Putamen (tissue), 1 donor: ENCODE measurements at places on chromosomes 3 and 15.
A peak's percentile ranks its signal among the peaks of the same experiment; 100 is the strongest.

GRCh38 chr15:74845208-74845568, 2.2 kb upstream of the ULK3 start:
- DNase-seq, result no peak

DNA sequence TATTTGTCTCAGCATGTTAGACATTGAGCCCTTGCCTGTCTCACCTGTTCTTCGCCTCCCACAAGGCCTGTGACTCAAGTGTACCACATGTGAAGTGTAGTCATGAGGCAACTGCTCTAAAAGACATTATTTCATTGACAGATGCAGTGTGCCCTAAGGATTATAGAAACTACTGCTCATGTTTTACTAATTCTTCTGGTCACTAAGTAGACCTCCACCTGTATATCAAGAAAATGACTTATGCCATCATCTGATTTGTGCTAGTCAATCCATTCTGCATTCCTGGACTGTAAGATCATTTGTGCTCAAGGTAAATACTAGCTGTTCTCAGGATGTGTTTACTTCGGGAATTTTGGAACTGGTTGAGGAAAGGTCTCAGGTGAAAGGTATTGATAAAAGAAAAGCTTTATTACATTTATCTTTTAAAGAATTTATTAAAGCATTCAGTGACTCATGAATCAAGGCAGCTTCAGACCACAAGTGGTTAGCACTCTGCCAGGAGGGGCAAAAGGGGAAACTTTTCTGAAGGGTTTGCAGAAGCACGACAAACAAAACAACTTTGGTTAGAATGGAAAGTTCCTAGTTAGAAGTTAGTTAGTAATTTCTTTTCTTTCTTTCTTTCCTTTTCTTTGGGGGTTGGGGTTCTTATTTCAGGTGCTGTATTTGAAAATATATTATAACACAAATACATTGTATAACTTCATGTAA, 465.3 kb upstream of the CBLB start:
- no peak for DNase-seq

GRCh38 chr15:57821826-57822225, 115.3 kb downstream of the POLR2M start:
- peak; percentile 86 for DNase-seq

DNA sequence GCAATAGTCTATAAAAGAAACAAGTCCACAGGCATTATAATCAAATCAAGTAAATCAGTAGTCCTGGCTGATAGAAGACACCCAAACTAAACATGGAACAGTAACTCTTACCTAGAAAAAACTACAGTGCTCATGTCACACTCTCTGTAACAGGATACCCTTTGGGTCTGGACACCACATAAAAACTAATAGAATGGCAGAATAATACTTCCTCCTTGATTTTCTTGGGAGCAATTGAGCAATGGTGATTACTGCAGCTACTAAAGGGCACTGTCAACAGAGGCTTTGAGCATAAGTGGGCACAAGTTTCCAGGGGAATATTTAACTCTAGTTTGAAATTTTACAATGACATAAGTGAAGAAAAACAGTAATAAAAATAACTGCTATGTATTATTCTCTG, 59.5 kb downstream of the GLB1 start:
- DNase-seq, result no peak

GRCh38 chr15:20340931-20341661, 200.5 kb downstream of the GOLGA6L6 start:
- DNase-seq, result peak; percentile 59

DNA sequence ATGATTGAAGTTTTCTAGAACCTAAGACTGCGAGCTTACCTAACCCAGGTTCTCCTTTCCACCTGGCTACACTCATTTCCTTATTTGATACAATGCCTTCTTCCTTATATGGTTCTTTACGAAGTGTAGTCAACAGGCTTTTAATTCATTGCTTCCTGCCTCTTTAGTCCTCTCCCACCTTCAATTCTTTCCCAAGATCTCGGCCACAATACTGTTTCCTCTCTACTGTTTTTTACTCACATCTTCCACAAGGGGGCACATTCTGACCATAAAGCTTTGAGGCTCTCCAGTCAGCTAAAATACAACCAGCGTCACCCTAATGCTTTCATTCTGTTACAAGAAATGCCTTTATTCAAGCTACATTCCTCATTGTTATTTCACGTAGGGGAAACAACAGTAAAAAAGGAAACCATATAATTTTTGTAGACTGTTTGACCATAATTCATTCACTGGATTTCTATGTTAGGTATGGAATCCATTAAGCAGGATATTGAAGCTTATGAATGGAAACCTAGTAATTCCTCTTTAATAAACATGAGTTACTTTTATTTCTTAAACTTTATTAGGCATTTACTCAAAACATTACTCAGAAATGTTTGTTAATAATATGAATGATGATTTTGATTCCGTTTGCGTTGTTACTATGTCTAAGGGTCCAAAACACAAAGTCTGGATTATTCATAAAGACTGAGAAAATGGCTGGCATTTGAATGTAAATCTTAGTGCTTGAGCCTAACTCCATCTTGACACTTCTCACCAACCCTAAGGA, 29.5 kb upstream of the VEPH1 start:
- DNase-seq, result peak; percentile 47

GRCh38 chr3:16509721-16510619, 3.5 kb downstream of the RFTN1 start:
- DNase-seq, result no peak

DNA sequence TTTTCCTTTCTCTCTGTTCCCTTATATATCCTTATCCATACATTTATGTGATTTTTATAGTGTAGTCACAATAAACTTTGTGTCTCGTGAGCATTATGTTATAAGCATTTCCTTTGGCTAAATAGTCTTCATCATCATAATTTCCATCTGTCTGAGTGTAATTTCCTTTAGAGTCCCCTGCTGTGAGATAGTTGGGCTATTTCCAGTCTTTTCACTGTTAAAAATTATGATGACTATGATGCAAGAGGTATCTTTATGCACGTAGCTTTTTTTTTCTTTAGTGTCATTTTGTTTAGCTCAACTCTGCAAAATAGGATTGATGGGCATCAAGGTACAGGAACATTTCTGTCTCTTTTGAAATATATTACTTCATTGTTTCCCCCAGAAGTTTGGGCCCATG, 26.9 kb upstream of the CA12 start:
- DNase-seq, result no peak

- DNase-seq, result peak; percentile 26
Measured at GRCh38 chr3:62622553-62623174, 249.3 kb upstream of the FEZF2 start.

DNA sequence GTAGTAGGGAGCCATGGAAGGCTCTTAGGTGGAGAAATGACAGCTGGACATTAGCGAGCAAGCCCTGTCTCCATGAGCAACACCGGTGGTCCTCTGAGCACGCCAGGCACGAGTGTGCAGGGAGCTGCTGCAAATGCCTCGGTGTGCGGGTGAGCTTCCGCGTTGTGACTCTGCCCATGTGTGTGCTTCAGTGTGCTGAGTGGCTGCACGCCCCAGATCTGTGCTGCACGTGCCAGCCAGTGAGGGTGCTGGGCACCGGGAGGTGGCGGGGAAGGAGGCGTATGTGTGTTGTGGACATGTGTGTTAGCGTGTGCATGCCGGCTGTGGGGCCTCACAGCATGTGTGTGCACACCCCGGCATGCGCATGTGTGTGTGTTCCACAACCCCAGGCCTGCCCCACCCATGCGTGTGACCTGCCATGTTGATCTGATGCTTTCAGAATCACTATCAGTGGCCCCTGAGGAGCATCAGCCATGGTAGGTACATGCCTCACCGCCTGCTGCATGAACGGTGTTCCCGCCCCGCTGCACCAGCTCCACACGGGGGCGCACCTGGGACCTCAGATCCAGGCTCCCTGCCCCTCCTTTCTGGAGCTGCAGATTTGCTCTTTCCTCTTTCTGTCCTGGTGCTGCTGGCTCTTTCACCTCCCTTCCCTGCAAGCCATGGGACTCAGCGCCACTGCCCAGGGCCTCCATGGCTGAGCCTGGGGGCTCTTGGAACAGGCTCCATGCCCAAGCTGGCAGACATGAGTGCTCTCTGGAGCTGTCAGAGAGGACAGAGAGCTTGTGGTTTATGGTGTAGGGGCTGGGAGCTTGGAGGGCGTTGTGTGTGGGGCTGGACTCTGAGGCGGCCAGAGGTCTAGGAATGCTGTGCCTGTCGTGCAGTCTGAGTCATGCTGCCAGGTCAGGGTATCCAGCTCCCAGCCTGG, 169.4 kb downstream of the TBC1D2B start:
- no peak for DNase-seq

GRCh38 chr3:23657647-23658046, 148.1 kb upstream of the UBE2E1 start:
- no peak for DNase-seq

- no peak for DNase-seq
Measured at GRCh38 chr15:37794947-37795346, 139.5 kb upstream of the TMCO5A start.

DNA sequence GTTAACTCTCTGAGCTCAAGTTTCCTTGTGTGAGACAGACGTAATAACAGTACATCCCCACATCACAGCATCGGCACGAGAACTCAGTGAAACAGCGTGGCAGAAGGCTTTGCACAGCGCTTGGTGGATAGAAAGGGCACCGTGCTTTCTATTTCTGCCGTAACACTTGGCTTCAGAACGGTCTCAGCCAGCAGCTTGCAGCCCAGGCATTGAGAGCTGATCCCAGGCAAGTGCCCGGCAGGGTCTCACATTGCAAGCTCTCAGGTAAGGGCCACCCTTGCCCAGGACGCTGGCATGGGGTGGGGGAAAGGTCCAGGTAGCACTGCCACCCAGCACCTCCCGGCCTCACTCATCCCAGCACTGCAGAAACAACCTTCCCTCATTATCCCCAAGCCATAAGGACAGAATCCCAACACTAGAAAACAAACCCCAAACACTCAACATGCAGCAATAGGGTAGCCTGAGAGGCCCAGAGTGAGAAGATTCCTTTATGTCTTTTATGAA, 70.5 kb upstream of the ITGA11 start:
- DNase-seq, result no peak

- peak; percentile 44 for DNase-seq
Measured at GRCh38 chr3:183895296-183895695, 10.6 kb upstream of the PARL start.

- no peak for DNase-seq
Measured at GRCh38 chr15:39157882-39158281, 423.0 kb upstream of the THBS1 start.

DNA sequence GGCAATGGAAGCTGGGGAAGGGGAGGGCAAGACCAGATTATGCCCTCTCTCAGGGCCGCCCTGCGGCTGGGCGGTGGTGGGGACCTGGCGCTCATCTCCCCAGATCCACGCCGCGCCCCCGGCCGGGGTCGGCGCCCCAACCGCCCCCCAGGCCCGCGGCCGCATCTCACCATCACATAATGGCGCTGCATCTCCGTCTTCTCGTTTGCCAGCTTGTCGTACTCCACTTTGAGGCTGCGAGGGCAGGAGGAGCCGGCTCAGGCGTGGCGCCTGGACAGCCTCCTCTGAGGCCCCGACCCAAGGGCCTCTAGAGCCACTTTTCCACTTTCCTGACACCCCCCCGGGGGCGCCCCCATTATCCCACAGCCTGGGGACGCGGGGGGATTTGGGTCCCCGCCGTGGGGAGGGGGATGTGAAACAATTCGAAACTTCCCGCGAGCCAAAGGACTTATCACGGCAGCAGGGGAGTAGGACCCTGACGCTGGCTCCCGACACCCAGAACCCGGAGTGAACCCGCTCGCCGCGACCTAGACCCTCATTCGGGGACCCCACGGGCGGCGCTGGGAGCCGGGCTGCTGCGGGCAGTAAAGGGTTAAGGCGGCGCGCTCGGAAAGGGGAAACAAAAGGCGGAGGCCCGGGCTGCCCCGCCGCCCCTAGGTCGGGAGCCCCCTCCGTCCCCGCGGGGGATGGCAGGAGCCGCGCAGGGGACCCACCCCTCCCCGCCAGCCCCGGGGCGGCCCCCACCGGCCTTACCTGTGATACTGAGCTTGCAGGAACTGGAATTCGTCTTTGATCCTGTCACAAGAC, 2.1 kb downstream of the TLE3 start:
- DNase-seq, result no peak

DNA sequence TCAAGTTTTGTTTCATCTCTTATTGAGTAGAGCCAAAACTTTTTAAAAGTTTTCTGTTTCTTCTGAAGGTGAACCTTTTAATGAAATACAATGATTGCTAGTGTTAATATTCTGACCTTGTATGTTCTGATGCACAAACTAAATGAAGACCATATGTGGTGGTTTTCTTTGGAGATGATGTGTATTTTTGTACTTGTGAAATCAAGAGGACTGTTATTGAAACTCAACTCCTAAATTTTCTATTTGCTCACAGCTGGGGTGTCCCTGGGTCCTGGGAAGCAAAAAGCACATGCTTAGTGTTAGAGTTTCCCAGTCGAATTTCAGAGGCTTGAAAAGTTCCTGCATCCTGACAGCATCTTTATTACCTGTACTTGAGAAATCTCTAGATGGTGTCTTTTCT, 1185.8 kb upstream of the ALCAM start:
- DNase-seq, result no peak

GRCh38 chr3:159856590-159857104, 132.0 kb upstream of the IL12A start:
- no peak for DNase-seq

- DNase-seq, result no peak
Measured at GRCh38 chr3:187783098-187783497, 37.8 kb upstream of the BCL6 start.

- no peak for DNase-seq
Measured at GRCh38 chr3:10510086-10510742, 4.8 kb upstream of the ATP2B2 start.

DNA sequence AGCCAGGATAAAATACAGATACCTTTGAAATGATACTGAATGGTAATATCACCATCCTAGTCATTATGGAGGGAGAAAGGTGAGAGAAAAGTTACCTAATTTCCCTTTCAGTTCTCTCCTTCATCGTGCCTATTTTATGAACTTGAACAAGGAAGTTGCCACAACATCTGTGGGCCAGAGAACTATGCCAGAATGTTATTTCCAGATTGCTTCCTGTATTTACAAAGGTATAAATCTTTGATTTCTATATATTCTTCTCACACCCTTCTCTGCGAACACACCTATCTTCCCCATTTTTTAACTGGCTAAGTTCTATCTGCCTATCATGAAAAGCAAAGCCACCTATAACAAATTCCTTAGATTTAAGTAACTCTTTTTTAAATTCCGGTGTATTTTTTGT, 163.6 kb upstream of the GRM7 start:
- no peak for DNase-seq

DNA sequence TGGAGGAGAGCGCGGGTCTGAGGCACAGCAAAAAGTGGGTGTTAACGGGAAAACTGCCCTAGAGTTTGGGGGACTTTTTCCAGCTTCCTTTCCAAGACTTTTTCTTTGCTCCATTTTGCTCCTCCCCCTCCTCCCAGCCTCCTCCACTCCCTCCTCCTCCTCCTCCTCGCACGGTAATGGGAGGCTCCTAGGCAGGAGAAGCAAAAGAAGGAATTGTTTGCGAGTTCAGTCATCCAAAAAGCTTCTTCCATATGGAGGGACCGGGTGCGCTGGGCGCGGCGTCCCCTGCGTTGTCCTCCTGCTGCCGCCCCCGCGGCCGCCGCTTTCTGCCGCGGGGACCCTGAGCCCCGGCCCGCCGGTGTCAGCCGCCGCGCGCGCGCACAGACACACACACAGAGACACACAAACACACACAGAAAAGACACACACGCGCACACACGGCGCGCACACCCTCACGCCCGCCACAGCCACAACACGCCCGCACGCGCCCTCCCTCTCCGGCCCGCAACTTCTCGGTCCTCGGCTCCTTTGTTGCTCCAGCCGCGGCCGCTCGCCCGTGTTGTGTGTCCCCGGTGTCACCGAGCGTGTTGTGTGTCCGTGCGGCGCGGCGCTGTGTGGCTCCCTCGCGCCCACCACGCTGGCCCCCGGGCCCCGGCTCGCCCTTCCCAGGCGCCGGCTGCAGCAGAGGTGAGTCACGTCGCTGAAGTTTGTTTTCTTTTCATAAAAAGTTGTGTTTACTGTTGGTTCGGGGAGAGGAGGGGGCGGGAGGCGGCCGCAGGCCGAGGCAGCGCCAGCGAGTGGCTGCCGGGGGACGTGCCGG, at the start of gene BOC:
Gene BOC, plus strand, starts transcription at position 228 of the 820 bp plus-strand sequence. CDS start 38,246 bp downstream, outside the sequence.
- DNase-seq, result peak; percentile 37
